EH (cell line): ENCODE measurements at places on chromosomes 3 and 15.
A peak's percentile ranks its signal among the peaks of the same experiment; 100 is the strongest.

DNA sequence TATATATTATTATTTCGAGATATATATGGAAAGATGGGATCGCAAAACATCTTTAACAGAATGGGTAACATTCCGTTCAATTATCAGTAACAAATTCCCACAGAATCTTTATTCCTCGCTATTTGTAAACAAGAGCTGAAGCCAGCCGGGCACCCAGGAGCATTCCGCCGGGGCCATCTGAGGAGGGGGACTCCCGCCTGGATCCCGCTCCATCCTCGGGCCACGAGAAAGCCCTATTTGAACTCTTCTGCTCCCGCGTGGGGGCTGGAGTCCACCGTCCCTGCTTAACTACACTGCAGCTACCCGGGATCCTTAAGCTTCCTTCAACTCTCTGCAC is 687 bp downstream of the GPR176 start:
- no peak for DNase-seq

GRCh38 chr3:79354179-79354688 is 413.6 kb downstream of the ROBO1 start:
- DNase-seq = no peak

GRCh38 chr15:71461748-71462147 is 346.5 kb downstream of the THSD4 start:
- DNase-seq = no peak

- DNase-seq = no peak
Measured at GRCh38 chr15:60486742-60487141, 7.8 kb upstream of the ICE2 start.

GRCh38 chr3:188455748-188456147 is 301.8 kb downstream of the LPP start:
- peak; percentile 61 for DNase-seq

DNA sequence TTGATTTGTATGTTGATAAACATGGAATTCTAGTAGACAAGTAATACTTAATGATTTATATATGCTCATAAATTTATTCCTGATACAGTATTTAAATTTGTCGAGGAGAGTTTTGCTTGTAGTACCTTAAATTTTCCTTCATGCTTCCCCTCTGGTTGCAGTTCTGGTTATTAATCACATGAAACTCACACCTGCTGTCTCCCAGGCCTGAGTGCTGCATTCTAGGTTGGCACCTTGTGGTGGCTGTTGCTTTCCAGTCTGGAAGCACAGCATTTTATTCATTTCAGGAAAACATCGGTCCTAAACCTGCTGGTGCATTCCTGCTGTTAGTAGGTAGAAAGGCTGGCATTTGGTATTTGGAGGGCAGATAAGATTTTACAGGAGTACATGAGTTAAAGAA is 44.9 kb downstream of the ATP1B3 start:
- DNase-seq = no peak

- DNase-seq = peak; percentile 49
Measured at GRCh38 chr3:127590282-127590592, 296 bp downstream of the TPRA1 start.

- no peak for DNase-seq
Measured at GRCh38 chr3:108305484-108306172, 9.3 kb downstream of the HHLA2 start.

GRCh38 chr3:88113311-88114162 is 36.2 kb upstream of the C3orf38 start:
- peak; percentile 77 for DNase-seq

DNA sequence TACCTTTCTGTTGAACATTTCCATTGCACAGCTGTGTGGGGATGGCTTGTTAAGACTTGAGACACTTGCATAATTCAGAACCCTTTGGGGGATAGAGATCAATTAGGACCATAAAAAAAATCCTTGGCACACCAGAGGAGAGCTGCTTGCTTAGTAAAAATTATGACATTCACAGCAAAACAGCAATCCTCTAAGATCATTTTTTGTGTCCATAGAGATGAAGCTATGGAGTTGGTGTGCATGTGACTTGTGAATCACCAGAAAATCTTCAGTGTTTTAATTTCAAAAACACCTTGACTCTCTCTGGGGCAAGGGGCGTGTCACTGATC is 7.7 kb downstream of the COL8A1 start:
- no peak for DNase-seq

DNA sequence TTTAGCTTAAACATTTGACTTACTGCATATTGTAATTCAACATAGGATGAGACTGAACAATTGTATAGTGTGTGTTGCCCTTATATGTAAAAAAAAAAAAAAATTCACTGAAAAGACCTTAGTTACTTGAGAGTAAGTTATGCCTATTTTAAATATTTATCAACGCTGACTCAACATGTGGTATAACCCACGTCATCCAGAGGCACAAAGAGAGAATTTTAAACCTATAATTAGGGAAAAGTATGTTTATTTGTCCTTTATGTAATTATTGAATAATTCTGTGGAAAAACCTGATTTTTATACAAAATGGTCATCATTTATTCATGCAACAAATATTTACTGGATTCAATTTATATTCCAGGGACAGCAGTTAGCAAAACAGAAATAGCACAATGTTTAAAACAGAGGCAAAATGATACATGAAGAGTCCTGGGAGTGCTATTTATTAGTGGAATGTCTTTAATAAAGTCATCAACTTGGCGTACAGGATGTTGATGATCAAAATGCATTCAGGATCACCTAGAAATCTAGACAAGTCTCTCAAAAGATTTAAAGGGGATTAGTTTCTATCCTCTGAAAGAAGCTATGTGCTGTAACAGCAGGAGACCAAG is 223.7 kb downstream of the PCCB start:
- peak; percentile 89 for DNase-seq

- no peak for DNase-seq
Measured at GRCh38 chr15:77097921-77098320, 27.0 kb upstream of the TSPAN3 start.

- peak; percentile 34 for DNase-seq
Measured at GRCh38 chr3:16871915-16872842, 12.6 kb upstream of the PLCL2 start.

- no peak for DNase-seq
Measured at GRCh38 chr15:67731112-67731721, 94.1 kb upstream of the SKOR1 start.

DNA sequence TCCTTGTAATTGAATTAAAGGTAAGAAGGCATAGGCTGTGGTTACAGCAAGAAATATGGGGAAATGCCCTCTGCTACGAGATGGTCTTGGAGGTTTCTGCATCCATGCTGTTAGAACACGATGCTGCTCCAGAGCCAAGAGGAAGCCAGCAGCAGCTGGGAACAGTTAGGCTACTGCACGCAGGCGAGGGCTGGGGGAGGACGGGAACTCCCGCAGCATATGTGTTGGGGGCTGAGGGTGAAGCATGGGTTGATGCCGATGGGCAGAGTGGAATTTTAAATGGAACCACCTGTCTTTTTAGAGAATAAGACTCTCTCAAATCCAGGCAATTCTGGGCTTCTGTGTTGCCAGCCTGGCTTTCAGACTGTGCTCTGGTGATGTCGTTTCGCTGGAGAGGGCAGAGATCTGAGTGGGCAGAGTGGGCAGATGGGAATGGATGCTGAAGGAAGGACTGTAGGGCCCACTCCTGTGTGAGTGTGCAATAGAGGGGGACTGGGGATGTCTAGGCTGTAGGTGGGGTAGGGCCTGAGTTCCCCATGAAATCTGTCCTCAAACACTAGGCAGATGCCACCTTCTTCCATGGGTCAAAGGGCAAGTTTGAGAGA is 417.0 kb upstream of the TPM1 start:
- peak; percentile 75 for DNase-seq

GRCh38 chr3:134592806-134593205 is 58.0 kb downstream of the KY start:
- no peak for DNase-seq

GRCh38 chr3:114551770-114552526 is 258.1 kb downstream of the TIGIT start:
- peak; percentile 76 for DNase-seq

DNA sequence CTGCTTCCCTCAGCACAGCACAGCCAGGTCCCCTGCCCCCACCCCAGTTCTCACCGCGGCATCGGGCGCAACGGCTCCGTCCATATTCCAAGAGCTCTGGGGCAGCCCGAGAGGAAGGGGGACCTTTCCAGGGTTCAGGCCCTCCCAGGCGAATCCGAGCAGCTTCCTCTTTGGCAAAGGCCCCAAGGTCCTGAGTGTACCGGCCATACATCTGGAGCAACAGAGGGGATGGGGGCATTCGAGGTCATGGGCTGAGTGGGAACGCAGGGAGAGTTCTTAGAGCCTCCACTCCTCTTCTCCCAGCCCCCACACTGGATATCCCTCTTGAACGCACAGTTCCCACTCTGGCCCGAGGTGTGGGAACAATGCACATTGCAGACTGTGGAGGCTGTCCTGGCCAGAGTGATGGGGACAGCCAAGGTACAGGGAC is 2.5 kb downstream of the CLCN2 start:
- no peak for DNase-seq

DNA sequence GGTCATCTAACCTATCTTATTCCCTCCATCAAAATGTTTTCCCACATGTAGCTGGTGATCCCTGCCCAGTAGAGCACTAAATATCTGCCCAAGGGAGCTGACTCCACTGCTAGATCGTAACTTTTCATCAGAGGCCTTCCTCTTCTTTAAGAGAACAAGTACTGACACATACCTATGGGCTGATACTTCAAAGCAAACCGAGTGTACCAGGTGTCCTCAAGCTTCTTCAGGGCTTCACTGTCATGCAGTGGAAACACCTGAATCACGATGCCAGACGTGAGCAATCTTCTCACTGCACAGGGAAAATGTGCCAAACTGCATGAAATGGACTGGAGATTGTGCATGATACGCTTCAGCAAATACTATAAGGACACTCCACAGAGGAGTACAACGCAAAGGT is 41.6 kb downstream of the ANO10 start:
- DNase-seq = no peak

- no peak for DNase-seq
Measured at GRCh38 chr15:35182841-35183479, 97.9 kb upstream of the NANOGP8 start.

- peak; percentile 64 for DNase-seq
Measured at GRCh38 chr15:88342666-88343065, 86.1 kb upstream of the NTRK3 start.

GRCh38 chr3:114223143-114223542 is 14.2 kb downstream of the ZNF80 start:
- no peak for DNase-seq

DNA sequence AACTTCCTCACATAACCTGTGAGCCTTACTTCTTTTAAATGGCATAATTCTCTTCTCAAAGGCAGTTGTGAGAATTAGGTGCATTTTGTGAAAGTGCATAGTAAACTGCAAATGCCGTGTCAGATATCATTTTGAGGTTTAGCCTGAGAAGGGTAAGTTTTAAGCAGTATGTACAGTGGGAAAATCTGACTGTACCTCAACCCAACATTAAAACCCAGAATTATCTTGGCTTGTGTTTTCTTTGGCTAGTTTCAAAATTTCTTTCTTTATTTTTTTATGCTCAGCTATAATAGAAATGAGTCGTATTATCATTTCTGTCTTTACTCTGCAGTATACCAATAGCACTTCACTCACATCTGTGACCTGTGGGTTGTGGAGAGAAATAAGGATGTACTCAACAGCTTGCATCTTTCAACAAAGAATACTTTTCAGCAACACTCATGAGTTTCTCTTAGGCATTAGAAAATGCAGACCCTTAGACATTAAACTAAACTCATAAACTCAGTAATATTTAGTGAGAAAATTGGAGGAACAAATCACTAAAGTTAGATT is 65.7 kb downstream of the RASA2 start:
- DNase-seq = peak; percentile 31

DNA sequence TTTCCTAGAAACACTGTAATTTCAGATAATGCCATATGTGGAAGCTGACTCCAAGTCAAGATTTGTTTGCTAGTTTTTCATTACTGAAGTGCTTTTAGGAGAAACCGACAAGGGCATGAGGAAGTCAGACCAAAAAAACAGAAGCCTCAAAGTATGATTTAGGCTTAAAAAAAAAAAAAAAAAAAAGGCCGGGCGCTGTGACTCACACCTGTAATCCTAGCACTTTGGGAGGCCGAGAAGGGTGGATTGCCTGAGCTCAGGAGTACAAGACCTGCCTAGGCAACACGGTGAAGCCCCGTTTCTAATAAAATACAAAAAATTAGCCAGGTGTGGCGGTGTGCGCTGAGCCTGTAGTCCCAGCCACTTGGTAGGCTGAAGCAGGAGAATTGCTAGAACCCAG is 11.6 kb downstream of the RPL15 start:
- DNase-seq = no peak

- DNase-seq = peak; percentile 27
Measured at GRCh38 chr3:78287085-78287484, 1247.2 kb downstream of the ROBO2 start.

GRCh38 chr15:35306361-35306981 is 221.4 kb upstream of the NANOGP8 start:
- peak; percentile 88 for DNase-seq

- no peak for DNase-seq
Measured at GRCh38 chr15:58830556-58830955, 59.5 kb downstream of the MINDY2 start.

GRCh38 chr3:45024542-45025255 is 1.4 kb upstream of the CLEC3B start:
- no peak for DNase-seq

- DNase-seq = no peak
Measured at GRCh38 chr3:88410259-88410658, 260.5 kb downstream of the C3orf38 start.

GRCh38 chr3:177764377-177764912 is 567.2 kb upstream of the TBL1XR1 start:
- DNase-seq = peak; percentile 79

GRCh38 chr3:54784021-54784420 is 143.8 kb downstream of the LRTM1 start:
- DNase-seq = no peak

GRCh38 chr3:151201051-151201730 is 1.8 kb downstream of the GPR171 start:
- no peak for DNase-seq

DNA sequence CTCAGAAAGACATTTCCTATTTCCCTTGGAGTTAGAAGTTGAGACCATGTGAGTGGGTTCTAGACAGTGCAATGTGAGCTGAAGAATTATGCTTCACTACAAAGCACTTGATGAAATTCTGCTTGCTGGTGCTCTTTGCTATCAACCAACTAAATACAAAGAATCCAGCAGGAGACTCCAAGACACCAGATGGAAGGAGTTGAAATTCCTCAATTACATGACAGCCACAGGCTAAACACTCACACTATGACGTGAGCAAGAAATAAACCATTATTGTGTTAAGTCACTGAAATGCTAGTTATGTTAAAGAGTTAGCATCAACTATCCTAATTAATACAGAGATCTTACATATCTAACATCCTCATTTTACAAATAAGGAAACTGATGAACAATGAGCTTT is 8.2 kb upstream of the MAP4 start:
- DNase-seq = peak; percentile 54

DNA sequence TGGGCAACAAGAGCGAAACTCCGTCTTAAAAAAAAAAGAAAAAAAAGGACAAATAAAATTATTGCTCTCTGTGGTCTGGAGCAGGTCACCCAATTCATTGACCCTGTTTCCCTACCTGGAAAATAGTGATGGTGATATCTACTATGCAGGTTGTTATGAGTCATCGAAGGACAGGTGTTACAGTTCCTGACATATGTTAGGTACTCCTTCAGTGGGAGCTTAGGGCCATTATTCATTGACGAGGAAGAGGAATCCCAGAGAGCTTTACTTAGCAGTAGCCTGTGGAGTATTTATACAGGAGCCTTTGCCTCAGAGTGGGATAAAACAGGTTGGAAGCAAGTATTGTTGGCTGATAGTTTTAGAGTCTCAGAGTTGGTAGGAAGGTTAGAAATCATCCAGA is 74.5 kb downstream of the SLC7A14 start:
- no peak for DNase-seq

GRCh38 chr3:56339671-56340070 is 128.6 kb downstream of the ERC2 start:
- no peak for DNase-seq
